Dermis microvascular lymphatic vessel endothelial cell (primary cell): ENCODE measurements at places on chromosomes 5 and 9. TPM values are rescaled to one million over a fixed set of nuclear protein-coding genes. Genes with fewer than 3 reads are reported as not detected.

The SERF1A gene
- 4.9 and 13.0 TPM in 2 replicates for total RNA-seq

The GARIN3 gene
- not detected in 2 replicates for total RNA-seq

The INSL4 gene
- total RNA-seq = not detected in 2 replicates

The AFF4 gene
- total RNA-seq = 19.4 and 26.4 TPM in 2 replicates

The CDH12 gene
- not detected in 2 replicates for total RNA-seq

The UBAP2 gene
- total RNA-seq = 11.9 and 20.5 TPM in 2 replicates

The WASHC1 gene
- 4.5 and 4.9 TPM in 2 replicates for total RNA-seq

The IL9 gene
- not detected in 2 replicates for total RNA-seq

The RANBP3L gene
- total RNA-seq = under 0.01 and 0.13 TPM in 2 replicates

The NOTCH1 gene
- 70.2 and 159 TPM in 2 replicates for total RNA-seq

The HCN1 gene
- total RNA-seq = not detected in 2 replicates

The NSA2 gene
- total RNA-seq = 43.7 and 51.3 TPM in 2 replicates

The SELENOP gene
- total RNA-seq = 163 and 604 TPM in 2 replicates

The CATSPER3 gene
- under 0.01 and 0.13 TPM in 2 replicates for total RNA-seq

The OR4F3 gene
- not detected in 2 replicates for total RNA-seq

The CRHBP gene
- 0.25 TPM in 1 of 2 replicates, not detected in the other for total RNA-seq

The PDZD2 gene
- total RNA-seq = 1.2 and 1.4 TPM in 2 replicates

The CSF2 gene
- 0.13 TPM in 1 of 2 replicates, not detected in the other for total RNA-seq

The GZMA gene
- total RNA-seq = 0.13 TPM in 2 replicates

The SLC34A1 gene
- total RNA-seq = not detected in 2 replicates

The SLC36A2 gene
- not detected in 2 replicates for total RNA-seq

The CWC27 gene
- total RNA-seq = 6.6 and 8.5 TPM in 2 replicates

The F2RL2 gene
- 0.13 and 0.25 TPM in 2 replicates for total RNA-seq

The NSG2 gene
- total RNA-seq = not detected in 2 replicates

The MEF2C gene
- 118 and 159 TPM in 2 replicates for total RNA-seq

The NRARP gene
- 36.6 and 52.0 TPM in 2 replicates for total RNA-seq

The TIMD4 gene
- total RNA-seq = not detected in 2 replicates

The TLE1 gene
- 50.8 and 82.4 TPM in 2 replicates for total RNA-seq

The PLAC8L1 gene
- total RNA-seq = not detected in 2 replicates

The ACOT12 gene
- not detected in 2 replicates for total RNA-seq

The LPAR1 gene
- 0.13 TPM in 1 of 2 replicates, not detected in the other for total RNA-seq

The SV2C gene
- total RNA-seq = under 0.01 TPM in 1 of 2 replicates, not detected in the other

The TXNDC8 gene
- total RNA-seq = not detected in 2 replicates

The MYOZ3 gene
- 0.13 and 0.25 TPM in 2 replicates for total RNA-seq

The TEX48 gene
- total RNA-seq = not detected in 2 replicates

The LCN2 gene
- total RNA-seq = not detected in 2 replicates

The FRMD3 gene
- total RNA-seq = 0.76 and 2.8 TPM in 2 replicates

The ENTPD2 gene
- not detected in 2 replicates for total RNA-seq

The CCL21 gene
- total RNA-seq = 1.8 and 12.0 TPM in 2 replicates

The DIRAS2 gene
- 0.39 and 2.7 TPM in 2 replicates for total RNA-seq

The PCDHGC4 gene
- total RNA-seq = 0.77 and 0.89 TPM in 2 replicates

The ANKRD20A1 gene
- 1.2 and 1.3 TPM in 2 replicates for total RNA-seq

The CSNK1G3 gene
- total RNA-seq = 29.4 and 29.6 TPM in 2 replicates
